ENCODE measurements at places on chromosomes 11 and 22.

GRCh38 chr11:86176165-86176884 is 68.2 kb upstream of the EED start:
- no peak for DNase-seq

DNA sequence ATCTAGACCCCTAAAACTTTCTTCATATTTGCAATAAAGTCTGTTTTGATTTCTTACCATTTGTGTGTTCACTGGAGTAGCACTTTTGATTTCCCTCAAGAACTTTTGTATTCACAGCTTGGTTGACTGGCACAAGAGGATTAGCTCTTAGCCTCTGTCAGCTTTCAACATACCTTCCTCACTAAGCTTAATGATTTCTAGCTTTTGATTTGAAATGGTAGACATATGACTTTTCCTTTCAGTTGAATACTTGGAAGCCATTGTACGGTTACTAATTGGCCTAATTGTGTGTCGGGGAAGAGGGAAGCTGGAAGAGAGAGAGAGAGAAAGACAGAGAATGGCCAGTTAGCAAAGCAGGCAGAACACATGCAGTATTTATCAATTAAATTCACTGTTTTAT is 180.5 kb downstream of the ARHGAP42 start:
- no peak for DNase-seq

- DNase-seq, result no peak
These were observed 8.3 kb downstream of the CD44 start for GRCh38 chr11:35147235-35147634.

DNA sequence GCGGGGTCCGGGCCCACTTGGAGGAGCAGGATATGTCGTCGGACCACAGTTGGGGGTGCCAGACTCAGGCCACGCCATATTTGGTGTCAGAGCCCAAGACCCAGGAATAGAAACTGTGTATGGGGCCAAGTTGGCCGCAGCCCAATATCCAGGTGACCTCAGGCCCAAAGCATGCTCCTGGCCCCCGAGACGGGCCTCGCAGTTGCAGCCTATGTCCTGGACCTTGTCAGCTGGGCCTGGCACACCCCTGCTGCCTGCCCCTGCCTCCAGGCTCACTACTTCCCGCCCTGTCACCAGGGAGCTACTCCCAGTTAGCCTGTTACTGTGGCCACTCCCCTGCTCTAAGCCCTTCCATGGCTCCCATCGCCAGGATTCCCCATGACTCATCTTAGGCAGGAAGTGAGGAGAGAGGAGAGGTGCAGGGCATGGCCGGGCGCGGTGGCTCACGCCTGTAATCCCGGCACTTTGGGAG is 23.1 kb downstream of the A4GALT start:
- peak; percentile 88 for DNase-seq

DNA sequence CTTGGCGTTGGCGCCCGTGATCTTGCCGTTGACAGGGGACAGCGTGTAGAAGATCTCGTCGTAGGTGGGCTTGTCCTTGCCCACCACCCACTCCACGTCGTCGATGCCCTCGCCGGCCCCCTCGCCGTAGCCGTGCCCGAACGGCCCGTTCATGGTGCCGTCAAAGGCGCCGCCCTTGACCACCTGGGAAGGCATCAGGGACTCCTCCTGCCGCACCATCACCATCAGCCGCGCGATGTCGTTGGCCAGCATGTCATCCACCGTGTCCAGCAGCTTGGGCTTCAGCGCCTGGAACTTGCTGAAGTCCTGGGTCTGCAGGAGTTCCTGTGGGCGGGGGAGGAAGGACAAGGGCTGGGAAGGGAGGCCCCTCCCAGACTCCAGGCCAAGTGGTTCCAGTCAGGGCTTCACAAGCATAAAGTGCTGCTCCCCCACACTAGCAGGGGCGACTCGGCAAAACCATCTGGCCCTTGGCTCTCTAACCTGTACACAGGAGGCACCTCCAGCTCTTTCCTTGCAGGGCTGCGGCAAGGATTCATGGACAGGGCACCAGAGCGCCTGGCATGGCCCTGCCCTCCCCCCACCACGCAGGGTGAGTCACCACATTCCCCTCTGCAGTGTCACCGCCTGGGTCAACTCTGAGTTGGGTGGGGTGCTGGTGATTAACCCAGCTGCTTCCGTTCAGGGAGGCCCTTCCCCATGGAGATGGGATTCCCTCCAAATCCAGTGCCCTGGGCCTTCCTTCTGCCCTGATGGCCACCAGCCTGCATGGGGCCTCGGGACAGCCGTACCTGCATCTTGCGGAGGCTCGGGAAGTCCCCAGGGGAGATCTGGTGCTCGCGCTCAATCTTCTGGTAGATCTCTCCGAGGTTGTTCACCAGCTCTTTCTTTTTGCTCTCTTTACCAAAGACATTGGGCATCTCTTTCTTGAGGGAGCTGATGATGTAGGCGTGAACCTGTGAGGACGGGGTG is 10.4 kb upstream of the CDC42BPG start:
- peak; percentile 81 for DNase-seq

- DNase-seq, result no peak
These were observed 7.0 kb downstream of the GRAMD4 start for GRCh38 chr22:46626911-46627805.

GRCh38 chr11:128196235-128196634 is 391.1 kb downstream of the ETS1 start:
- no peak for DNase-seq

GRCh38 chr11:123188508-123189165 is 6.4 kb downstream of the CLMP start:
- no peak for DNase-seq

DNA sequence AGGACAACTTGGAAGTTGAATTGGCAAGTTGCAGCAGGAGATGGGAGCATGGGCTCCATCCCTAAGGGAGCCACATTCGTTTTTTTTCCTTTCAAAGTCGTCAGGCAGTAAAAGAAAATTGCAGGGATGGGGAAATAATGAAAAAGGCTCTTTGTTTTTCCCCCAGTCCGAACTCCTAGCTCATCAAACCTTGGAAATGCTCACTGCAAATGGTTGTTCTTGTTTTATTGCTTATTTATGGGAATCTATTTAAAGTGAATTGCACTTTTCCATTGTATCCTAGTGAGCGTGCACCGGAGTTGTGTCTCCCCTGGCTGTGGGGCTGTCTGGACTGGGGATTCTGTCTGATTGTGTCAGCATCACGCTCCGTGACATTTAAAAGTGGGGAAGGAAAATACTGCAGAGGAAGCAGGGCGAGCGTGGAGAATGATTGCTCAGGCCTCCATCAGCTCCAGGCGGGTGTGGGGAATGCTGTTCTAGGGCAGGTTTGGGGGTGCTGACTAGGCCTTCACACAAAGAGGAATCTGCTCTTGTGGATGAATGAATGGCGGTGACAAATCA is 306.4 kb downstream of the KIRREL3 start:
- no peak for DNase-seq

GRCh38 chr22:24097961-24098391 is 83.3 kb upstream of the SUSD2 start:
- no peak for DNase-seq

- peak; percentile 17 for DNase-seq
These were observed 734 bp upstream of the TMEM123 start for GRCh38 chr11:102453302-102453695.

DNA sequence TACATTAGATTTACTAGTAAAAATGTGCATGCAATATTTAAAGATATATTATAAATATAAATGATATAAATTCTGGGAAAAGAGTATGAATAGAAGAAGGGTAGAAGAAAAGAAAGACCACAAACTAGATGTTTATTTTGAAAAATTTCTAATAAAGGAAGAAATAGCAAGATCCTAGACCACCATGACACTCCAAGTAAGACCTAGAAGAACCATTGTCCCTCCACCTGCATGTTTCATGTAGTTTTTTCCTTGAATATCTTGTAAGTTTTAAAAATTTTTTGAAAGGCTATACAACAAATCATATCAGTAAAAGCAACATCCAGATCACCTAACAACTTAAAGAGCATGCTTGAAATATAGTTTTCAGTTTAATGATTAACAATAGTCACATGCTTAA is 46.8 kb downstream of the ARHGAP32 start:
- no peak for DNase-seq

- DNase-seq, result no peak
These were observed 46.2 kb downstream of the FAM168A start for GRCh38 chr11:73551677-73552076.

GRCh38 chr22:48576333-48577013 is 1251.2 kb downstream of the BRD1 start:
- no peak for DNase-seq
